Brain (organoid and tissue), 16 donors: ENCODE measurements at places on chromosomes 1 and 21.

DNA sequence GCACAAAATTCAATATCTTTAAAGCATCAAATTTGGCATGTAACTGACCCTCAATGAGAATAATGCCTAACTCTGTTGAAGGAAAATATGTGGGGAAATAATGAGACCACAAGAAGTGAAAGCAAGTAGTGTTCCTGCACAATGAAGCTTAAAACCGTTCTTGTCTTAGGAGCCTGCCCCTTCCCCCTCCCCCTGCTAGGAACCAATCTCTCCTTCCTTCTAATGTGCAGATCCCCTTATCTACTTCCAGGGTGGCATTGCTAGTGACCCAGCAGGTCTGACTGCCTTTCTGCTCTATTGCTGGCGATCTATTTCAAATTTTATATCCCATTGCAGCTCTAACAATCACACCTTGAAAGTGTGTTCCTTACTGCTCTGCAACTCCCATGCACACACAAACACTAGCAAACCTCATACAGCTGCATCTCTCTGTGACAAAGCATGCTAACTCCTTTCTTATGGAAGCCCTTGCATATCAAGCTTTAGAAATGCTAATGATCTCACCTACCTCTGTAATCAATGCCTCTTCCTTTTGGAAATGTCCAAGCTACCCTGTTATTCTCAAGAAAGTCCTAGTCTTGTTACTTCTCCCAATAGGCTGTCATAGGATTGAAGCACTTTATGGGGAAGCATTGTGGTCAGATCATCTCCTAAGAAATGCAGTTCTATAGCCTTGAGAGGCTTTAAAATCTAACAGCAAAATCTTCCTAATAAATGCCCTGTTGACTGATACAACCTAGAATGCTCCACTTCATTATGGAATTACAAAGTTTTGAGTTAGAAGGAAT is 26.5 kb downstream of the BCL9 start:
- no peak for DNase-seq

GRCh38 chr1:231750818-231751362 is 124.3 kb downstream of the DISC1 start:
- DNase-seq: no peak

DNA sequence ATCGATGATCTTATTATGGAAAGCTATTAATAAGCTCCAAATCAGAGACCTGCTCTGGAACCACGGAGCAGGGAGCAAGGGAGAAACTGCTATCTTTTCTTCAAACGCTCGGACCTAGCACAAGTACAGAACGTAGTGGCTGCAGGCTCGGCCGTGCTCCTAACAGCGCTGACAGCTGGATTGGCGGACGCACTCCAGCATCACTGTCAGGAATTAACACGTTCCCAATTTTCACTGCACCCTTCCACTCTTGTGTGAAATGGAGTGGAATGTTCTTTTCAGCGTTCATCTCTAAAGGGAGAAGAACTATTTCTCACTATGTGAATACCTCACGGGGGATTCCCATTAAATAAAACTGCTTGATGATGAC is 106.9 kb downstream of the ZNF281 start:
- peak; percentile 72 for DNase-seq

DNA sequence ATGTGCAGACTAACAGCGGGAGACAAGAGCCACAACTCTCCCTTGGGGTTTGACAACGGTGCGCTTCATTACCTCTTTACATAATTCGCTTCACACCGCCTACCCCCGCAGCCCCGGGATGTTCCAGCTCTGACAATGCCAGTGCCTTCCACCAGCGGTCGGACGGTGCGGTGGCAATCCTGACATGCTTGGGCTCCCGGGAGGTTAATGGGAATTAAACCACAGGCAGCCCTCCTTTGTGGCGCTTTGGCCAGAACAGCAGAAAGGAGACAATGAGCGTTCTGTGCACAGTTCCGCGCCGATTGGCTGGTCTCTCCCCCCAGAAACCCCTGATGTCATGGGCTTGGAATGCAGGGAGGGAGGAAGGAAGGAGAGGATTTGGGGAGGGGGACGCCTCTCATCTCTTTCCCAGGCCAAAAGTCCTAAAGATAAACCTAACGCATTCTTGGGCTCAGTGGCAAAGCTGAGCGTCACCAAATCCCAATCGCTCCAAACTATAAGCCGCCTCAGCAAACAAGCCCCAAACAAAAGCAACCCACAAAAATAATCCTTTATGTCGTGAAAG is 1.3 kb downstream of the CNN3 start:
- DNase-seq: peak; percentile 92

DNA sequence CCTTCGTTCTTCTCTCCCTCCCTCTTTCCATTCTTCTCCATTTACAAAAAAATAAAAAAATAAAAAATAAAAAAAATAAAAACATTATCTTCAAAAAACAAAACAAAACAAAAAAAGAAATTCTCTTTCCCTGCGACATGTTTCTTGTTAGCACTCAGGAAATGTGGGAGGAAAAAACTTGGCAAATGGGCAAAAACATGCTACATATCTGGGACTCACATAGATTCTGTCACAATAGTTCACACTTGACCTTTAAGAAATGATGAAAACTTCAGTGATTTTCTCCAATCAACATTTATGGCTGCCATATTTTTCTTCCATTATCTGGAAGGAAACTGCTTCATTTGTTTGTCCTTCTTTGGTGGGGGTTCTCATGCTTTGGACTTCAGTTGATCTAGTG is 109.3 kb downstream of the PRKAB2 start:
- no peak for DNase-seq

- DNase-seq: peak; percentile 13
These were observed 21.6 kb upstream of the PCP4 start for GRCh38 chr21:39845571-39846130.

- DNase-seq: no peak
These were observed 28.2 kb upstream of the FMO1 start for GRCh38 chr1:171220081-171220420.

DNA sequence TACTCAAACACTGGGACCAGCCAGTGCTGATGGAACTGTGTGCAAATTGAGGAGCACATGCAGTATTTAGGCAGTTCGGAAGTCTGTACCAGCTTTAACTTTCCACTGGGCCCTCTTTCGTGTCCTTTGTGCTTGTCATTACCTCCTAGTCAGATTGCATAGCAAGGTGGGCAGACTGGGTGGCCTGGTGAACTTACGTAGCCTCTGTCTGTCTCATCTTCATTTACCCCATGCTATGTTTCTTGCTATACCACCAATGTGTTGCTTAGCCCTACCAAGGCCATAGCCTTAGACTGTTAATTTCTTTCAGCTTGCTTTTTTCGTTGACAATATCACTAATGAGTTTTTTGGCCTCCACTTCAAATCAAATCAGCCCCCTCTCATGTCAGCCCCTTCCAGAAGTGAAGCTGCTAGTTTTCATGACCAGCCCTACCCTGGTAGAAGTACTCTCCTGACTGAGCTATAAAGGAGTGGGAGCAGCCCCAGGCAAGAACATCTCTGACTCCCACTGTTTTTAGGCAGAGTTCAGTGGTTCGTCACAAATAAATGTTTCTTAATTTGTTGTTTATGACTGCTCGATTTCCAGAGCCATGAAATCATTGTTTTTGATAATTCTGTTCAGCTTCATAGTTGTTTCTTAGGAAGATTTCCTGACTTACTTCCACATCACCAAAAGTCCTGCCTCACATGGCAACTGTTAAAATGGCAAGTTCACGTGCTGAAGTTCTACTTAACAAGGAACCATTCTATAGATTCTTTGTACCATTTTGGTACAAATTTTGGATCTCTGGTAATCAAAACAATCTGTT is 19.3 kb downstream of the PRKACB start:
- peak; percentile 40 for DNase-seq

GRCh38 chr1:156337888-156338179 is 258 bp downstream of the CCT3 start:
- DNase-seq: no peak

DNA sequence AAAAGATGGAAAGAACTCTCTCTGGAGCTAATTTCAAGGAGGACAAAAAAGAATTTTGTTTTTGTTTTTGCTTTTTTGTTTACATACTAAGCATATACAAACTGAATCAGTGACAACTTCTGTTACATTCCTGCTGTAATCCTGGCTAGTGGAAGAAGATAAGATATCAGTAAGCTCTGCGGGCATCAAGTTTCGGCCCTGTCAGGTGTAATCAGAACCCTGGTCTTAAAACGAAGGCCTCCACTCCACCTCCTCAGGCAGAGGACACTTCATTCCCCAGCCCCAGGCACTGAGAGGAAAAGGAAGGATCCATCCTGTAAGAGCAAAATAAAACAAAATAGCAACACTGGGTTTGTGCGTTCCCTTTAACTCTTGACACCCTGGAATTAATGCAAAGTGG is 88.9 kb upstream of the ARHGAP29 start:
- no peak for DNase-seq

DNA sequence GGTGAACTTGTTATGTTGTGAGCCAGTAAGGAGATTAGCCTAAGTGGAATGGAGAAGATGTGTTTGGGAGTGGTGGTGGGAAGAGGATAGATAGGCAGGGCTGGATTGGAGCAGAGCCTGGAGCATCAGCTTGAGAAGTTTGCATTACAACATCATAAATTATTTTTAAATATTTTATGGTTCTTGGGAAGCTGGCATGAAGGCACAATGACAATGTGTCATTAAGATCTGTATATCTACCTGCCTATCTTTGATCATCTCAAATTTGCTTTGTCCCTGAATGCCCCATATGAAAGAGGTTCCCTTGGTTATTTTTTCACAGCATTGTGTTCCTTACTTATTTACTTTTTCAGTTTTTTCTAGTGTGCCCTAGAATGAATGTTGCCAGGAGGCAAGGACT is 32.3 kb downstream of the HRNR start:
- DNase-seq: no peak

GRCh38 chr1:31524186-31524901 is 52.0 kb upstream of the TINAGL1 start:
- no peak for DNase-seq

- no peak for DNase-seq
These were observed 239.5 kb downstream of the FAF1 start for GRCh38 chr1:50720457-50721053.

DNA sequence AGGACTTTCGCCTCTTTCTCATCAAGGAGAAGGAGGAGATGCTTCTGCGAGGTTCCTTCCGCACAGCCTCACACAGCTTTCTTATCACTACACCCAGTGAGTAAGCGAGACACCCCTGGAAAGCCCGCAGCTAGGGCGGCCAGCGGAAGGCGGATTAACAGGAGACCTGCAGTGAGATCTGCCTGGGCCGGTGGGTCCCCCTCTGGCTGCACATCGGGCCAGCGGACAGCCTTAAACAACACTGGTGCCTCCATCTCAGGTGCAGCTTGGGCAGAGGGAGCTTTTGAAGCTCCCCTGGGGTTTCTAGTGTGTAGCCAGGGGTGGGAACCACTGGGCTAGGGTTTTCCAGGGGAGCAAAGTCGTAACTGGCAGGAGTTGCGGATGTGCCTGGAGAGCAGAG is 17.5 kb upstream of the MTARC1 start:
- DNase-seq: no peak

- DNase-seq: peak; percentile 90
These were observed 13.9 kb downstream of the DDX20 start for GRCh38 chr1:111769517-111770146.

- no peak for DNase-seq
These were observed 70.7 kb downstream of the TRABD2B start for GRCh38 chr1:47926461-47926999.

- peak; percentile 88 for DNase-seq
These were observed 83.0 kb upstream of the ZC3H12A start for GRCh38 chr1:37391211-37392011.

DNA sequence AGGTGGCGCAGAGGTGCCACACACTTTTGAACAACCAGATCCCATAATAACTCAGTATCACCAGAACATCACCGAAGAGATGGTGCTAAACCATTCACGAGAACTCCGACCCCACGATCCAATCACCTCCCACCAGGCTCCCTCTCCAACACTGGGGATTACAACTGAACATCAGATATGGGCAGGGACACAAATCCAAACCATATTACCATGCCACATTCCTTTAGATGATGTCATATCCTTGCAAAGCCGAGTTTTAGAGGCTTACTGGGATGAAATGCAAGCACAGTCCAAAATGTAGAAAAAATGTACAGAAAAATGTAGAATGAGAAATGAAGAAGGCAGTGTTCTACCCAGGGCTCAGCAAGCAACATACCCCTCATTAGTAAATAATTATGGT is 64.7 kb downstream of the SGIP1 start:
- no peak for DNase-seq

GRCh38 chr1:56501888-56502287 is 77.5 kb downstream of the PLPP3 start:
- peak; percentile 89 for DNase-seq

DNA sequence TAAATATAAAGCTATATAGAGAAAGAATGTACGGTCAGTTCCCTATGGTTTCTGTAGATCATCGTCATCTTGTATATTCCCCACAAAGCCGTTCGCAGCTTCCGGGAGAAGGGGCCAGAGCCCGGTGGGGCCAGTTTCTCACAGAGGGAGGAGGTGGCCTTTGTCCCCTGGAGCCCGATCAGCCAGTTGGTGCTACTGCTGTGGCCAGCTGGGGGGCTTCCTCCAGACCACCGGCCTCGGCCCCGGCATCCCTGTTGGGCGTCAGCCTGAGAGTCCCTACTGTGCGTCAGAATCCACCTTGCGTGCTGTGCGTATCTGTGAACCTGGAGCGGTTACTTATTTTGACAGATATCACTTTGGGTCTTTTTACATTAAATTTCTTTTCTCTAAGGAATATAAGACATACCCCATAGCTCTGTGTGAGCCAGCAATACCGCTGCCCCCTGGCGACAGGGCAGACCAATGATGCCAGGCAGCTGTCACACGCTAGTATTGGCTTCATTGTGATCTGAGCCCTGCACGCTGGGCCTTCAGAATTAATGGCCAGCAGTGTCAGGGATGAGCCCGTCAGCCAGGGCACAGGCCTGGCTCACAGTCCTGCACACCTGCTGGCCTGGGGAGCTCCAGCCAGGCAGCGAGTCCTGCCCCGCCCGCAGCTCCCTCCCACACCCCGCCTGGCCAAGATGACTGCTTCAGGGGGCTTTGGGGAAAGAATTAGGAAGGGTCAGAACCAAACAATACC is 145.9 kb downstream of the PGBD5 start:
- DNase-seq: no peak

DNA sequence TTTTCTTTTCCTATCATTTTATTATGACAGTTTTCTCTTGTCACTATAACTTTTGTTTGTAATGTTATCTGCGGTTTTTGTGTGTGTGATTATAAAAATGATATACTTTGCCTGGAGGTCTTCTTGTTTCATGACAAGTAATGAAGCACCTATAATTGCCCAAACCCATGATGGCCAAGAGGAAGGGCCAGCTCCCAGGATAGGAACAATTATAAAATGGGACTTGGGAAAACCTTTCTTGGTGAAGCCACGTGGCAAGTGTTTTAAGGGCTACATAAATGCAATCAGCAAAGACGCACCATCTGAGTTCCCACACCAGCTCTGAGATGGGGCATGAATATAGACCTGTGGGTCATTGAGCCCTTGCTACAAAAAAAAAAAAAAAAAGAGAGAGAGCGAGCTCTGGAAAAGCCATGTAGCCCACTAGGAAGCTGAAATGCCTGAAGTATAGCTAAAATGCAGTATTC is 462.6 kb upstream of the RUNX1 start:
- DNase-seq: no peak
